ENCODE measurements at places on chromosomes 2 and 18.

- H3K36me3 ChIP-seq: peaks cover 5% of the 10 kb centered on the region
- H3K27ac ChIP-seq: no peak overlapping the region
- H3K27me3 ChIP-seq: peaks cover 2% of the 10 kb centered on the region
- no peak for DNase-seq
Measured at GRCh38 chr18:9901377-9901776, 12.4 kb upstream of the VAPA start.

GRCh38 chr2:233766416-233766815 lies 6.3 kb downstream of the UGT1A1 start:
- H3K27ac ChIP-seq: no peak overlapping the region
- no peaks in the 10 kb centered on the region for H3K4me1 ChIP-seq
- H3K27me3 ChIP-seq: no peaks in the 10 kb centered on the region
- no peaks in the 10 kb centered on the region for H3K36me3 ChIP-seq
- DNase-seq: no peak
- no peak overlapping the region for H3K4me3 ChIP-seq

DNA sequence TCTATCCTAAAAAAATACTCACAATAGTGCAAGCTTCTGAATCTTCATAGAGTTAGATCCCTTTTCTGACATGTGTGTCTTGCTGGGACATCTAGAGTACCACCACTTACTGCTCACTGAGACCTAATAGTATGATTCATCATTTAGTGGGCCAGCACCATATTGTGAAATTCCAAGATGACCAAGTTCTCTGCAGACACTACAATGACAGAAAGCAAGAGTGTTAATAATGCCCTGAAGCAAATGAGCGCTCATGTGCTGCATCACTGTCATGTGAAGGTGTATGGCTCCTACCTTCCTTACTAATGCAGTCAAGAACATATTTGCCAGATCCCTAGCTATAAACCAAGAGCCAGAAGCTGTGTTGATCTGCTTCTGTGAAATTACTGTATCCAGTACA lies 606.2 kb upstream of the NXPH2 start:
- H3K36me3 ChIP-seq: no peaks in the 10 kb centered on the region
- no peaks in the 10 kb centered on the region for H3K27me3 ChIP-seq
- H3K27ac ChIP-seq: no peak overlapping the region
- DNase-seq: no peak
- no peak overlapping the region for H3K4me3 ChIP-seq
- no peaks in the 10 kb centered on the region for H3K4me1 ChIP-seq

DNA sequence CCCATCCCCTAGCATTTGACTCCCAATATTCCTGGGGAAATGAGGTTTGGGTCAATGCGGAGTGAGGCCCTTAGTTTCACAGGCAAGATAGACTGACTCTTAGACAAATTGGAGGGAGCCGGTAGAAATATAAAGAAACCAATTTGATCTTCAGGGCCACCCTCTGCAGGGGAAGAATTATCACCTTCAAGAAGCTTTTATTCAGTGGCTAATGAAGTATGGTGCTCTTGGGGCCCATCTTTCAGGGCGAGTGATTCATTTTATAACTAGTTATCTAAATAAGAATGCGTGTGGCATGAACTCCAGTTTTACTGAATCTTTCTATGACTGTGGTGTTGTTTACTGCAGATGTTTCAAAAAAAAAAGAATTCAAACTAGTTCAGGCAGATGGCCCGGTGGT lies 88.4 kb downstream of the LYPD1 start:
- H3K36me3 ChIP-seq: no peaks in the 10 kb centered on the region
- H3K27me3 ChIP-seq: peaks cover 12% of the 10 kb centered on the region
- H3K4me3 ChIP-seq: no peak overlapping the region
- peak overlapping the region; percentile 72 for H3K27ac ChIP-seq

DNA sequence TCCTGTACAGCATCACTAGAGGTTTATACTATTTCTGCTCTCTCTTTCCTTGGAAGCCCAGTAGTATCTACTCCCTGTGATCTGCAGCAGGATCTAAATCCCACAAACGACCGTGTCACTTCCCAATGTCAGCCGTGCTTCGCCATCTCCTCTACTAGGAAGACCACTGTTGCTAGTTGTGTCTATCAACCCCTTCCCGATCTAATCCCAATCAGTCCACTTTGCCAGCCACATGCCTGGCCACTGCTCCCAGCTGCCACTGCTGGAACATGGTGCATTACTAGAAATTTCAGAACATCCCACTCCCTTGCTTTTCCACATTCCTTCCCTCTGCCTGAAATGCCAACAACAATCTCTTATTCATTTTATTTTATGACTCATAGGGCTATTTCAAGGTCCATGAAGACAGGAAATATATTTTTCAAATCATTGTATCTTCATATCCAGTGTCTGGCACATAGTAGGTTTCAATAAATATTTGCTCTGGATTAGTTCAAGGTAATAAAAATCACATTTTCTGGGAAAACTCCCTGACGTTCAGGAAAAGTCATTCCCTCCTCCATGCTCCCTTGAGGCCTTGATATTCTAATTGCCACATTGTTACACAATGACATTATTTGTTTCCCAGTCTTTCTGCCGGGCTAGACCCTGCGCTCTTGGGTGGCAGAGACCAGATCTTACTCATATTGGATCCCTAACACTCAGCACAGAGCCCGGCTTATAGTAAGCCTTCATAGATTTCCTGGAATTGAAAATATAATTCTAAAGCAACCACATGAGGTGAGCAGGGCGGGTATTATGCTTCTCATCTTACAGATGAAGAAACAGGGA lies 2.1 kb upstream of the TRIB2 start:
- no peak overlapping the region for H3K27ac ChIP-seq
- DNase-seq: no peak
- peak overlapping the region; percentile 21 for H3K4me3 ChIP-seq
- H3K36me3 ChIP-seq: peaks cover 5% of the 10 kb centered on the region
- peaks cover 6% of the 10 kb centered on the region for H3K4me1 ChIP-seq

- no peak overlapping the region for H3K4me3 ChIP-seq
- DNase-seq: no peak
- H3K36me3 ChIP-seq: no peaks in the 10 kb centered on the region
- no peaks in the 10 kb centered on the region for H3K27me3 ChIP-seq
- no peaks in the 10 kb centered on the region for H3K4me1 ChIP-seq
Measured at GRCh38 chr2:10738192-10738591, 16.8 kb downstream of the ATP6V1C2 start.

- H3K27me3 ChIP-seq: no peaks in the 10 kb centered on the region
- no peak for DNase-seq
- H3K4me1 ChIP-seq: peaks cover 18% of the 10 kb centered on the region
- H3K36me3 ChIP-seq: peaks cover 22% of the 10 kb centered on the region
Measured at GRCh38 chr18:8824846-8825245, 119.5 kb downstream of the MTCL1 start.

DNA sequence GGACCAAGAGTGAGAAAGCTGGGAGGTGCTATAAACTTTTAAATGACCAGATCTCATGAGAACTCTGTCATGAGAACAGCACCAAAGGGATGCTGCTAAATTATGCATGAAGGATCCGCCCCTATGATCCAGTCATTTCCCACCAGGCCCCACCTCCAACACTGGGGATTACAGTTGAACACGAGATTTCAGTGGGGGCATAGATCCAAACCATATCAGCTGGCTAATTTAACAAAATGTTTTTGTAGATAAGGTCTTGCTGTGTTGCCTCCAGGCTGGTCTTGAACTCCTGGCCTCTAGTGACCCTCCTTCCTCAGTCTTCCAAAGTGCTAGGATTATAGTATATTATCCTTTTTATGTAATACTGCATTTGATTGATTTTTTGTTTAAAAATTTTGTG lies 56.0 kb downstream of the NBEAL1 start:
- DNase-seq: no peak
- H3K4me1 ChIP-seq: no peaks in the 10 kb centered on the region
- peaks cover 2% of the 10 kb centered on the region for H3K27me3 ChIP-seq
- peaks cover 4% of the 10 kb centered on the region for H3K36me3 ChIP-seq
- H3K4me3 ChIP-seq: no peak overlapping the region

GRCh38 chr2:121608967-121609366 lies 40.3 kb downstream of the CLASP1 start:
- peaks cover 3% of the 10 kb centered on the region for H3K27me3 ChIP-seq
- H3K4me1 ChIP-seq: peaks cover 31% of the 10 kb centered on the region
- no peak overlapping the region for H3K4me3 ChIP-seq
- no peak overlapping the region for H3K27ac ChIP-seq
- no peaks in the 10 kb centered on the region for H3K36me3 ChIP-seq
- no peak for DNase-seq

DNA sequence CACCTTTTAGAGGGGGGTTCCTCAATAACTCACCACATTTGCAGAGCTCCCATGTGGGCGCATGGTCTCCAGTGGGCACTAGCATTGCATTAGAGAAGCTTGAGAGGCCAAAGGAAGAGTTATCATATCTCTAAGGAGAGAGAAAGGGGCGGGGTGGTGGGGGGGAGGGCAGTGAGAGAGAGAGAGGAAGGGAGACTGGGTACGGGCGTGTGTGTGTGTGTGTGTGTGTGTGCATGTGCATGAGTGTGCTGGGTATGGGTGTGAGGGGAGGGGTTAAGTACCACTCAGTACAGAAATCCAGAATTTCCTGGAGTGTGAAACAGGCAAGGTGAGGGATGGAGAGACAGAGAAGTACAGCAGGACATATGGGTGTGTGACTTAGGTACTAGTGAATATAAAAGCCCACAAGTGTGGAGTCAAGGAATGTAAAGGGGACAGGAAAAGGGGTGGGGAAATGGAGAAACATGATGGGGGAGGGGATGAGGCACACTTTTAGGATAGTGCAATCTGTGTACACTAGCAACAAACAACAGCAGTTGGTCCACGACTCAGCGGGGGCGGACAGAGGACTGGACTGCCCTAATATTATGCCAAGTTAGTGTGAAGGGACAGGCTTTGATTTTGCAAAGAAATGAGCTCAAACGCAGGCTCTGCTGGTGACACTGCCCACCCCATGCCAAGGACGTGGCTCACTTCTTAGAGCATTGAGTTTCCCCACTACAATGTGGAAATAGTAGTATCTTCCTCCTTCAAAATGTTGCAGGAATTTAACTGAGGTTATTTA lies 91.3 kb downstream of the SPRED2 start:
- peak overlapping the region; percentile 95 for H3K27ac ChIP-seq
- peaks cover 5% of the 10 kb centered on the region for H3K36me3 ChIP-seq
- DNase-seq: peak; percentile 47
- no peaks in the 10 kb centered on the region for H3K27me3 ChIP-seq

GRCh38 chr2:135318808-135319207 lies 212.2 kb downstream of the ZRANB3 start:
- H3K4me3 ChIP-seq: no peak overlapping the region
- DNase-seq: no peak
- H3K27me3 ChIP-seq: no peaks in the 10 kb centered on the region
- H3K4me1 ChIP-seq: no peaks in the 10 kb centered on the region
- H3K27ac ChIP-seq: no peak overlapping the region

DNA sequence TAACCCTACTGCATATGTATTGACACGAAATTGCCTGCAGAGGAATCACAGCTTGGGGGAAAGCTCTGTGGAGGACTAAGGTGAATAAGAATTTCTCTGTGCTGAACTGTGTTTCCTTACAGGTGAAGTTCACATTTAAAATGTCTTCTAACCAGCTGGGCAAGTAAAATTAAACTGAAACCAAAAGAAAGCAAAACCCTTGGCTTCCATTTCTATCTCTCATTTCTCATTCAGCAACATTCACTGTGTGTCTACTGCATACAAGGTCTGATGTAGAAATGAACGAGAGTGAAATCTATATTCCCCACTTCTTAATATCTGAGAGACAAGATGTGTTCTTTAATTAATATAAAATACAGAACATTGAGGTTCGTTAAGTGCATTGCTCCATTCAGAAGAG lies 397.3 kb downstream of the SOX11 start:
- no peak for DNase-seq
- H3K27ac ChIP-seq: no peak overlapping the region
- peaks cover 8% of the 10 kb centered on the region for H3K36me3 ChIP-seq
- H3K4me1 ChIP-seq: peaks cover 14% of the 10 kb centered on the region

DNA sequence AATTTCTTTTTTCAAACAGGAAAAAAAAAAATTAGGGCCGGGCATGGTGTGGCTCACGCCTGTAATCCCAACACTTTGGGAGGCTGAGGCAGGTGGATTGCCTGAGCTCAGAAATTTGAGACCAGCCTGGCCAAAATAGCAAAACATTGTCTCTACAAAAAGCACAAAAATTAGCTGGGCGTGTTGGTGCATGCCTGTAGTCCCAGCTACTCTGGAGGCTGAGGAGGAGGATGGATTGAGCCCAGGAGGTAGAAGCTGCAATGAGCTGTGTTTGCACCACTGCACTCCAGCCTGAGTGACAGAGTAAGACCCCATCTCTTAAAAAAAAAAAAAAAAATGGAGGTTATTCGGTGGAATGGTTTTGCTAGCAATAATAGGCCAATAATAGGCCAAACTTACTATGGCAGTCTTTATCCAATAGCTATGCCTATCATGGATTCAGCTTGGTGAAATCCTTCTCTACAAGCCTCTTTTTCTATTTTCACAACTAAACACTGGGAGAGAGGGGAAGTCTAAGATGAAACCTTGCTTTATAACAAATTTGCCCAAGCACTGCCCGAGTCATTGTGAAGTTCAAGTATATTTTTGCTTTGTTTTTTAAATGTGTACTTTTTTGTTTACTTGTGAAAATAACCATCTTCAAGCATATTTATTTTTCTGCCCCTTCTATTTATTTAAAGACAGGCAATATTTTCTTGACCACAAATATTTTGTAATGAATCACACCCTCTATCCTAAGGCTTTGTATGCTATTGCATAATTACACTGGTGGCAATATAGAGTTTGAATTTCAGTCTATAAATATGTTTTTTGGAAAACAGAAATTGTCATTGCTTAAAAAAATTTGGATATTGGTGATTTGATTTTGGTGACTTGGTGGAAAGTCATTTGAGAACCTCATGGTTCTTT lies 20.0 kb upstream of the KYNU start:
- H3K4me1 ChIP-seq: peaks cover 9% of the 10 kb centered on the region
- no peaks in the 10 kb centered on the region for H3K36me3 ChIP-seq
- no peak overlapping the region for H3K27ac ChIP-seq
- no peak overlapping the region for H3K4me3 ChIP-seq

DNA sequence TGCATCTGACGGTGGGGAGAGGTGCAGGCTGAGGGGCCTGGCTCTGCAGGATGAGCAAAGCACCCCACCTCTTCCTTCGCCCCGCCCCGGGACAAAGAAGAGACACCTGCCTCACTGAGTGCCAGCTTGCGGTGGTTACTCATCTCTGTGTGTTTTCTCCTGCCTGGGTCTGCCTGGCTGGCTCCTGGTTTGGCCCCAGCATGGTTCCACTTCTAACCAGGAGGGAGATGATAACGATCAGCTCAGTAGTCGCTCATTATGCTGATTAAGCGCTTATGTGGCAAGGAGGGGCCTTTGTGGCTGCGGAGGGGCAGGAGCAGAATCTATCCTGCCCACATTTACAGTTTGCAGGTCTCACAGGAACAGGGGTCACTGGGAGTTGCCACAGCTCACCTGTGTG lies 68.7 kb upstream of the EDAR start:
- H3K36me3 ChIP-seq: no peaks in the 10 kb centered on the region
- no peak overlapping the region for H3K27ac ChIP-seq
- H3K4me3 ChIP-seq: no peak overlapping the region
- no peak for DNase-seq
